ENCODE measurements at places on chromosomes 2 and 18.

- DNase-seq: no peak
Observed at GRCh38 chr18:55743736-55744135, 155.7 kb upstream of the TCF4 start.

GRCh38 chr2:62217421-62217820, 21.5 kb downstream of the B3GNT2 start:
- DNase-seq: no peak

DNA sequence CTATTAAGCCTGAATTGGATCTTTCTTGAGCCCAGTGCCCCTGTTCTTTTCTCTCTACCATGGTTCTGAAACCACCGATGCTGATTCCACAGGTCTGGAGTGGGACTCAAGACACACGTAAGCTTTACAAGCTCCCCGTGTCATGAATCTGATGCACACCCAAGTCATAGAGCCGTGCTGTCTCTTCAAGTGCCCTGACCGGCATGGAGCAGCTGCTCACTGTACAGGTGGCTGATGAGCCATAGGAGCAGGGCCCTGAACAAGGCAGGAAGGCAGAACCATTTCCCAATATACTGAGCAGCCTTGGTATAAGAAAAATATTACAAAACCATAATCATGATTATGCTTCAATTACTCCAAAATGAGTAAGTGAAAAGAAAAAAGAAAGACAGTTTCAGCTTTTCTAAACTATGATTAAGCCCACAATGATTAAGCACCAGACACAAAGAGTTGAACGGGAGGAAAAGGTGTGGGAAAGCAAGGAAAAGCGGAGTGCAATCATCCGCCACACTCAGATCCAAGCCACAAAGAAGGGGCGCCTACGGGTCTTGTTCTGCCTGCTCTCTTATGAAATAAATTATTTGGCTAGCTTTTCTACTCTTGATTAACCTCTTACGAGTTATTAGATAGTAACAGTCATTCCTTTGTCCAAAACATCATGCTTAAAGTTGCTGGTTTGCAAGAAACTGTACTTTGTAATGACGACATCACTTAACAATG, 41.7 kb downstream of the NOL10 start:
- DNase-seq: no peak

GRCh38 chr2:124258140-124258880, 233.2 kb downstream of the CNTNAP5 start:
- peak; percentile 29 for DNase-seq

DNA sequence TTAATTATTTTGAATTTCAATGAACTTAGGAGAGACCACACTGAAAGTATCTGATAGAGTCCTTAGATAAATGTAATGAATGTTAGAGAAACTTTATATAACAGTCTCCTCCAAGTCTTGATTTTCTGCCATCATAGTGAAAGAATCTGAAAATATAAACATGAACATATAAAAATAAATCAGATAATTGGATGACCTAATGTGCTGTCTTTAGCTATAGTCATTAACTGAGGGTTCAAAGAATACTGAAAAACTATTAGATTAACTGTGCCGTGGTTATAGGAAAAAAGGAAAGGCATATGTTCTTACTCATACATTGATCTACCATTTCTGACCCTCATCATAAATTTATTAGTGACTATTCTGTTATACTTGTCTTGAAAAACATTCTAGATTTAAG, 47.0 kb upstream of the SPAG16 start:
- no peak for DNase-seq

GRCh38 chr18:9697121-9697520, 11.0 kb upstream of the RAB31 start:
- DNase-seq: no peak

- no peak for DNase-seq
Observed at GRCh38 chr2:39629646-39630045, 36.1 kb upstream of the TMEM178A start.

GRCh38 chr2:16664809-16665747, 556 bp downstream of the CYRIA start:
- no peak for DNase-seq

- DNase-seq: peak; percentile 78
Observed at GRCh38 chr2:175690113-175690837, 311.8 kb downstream of the LNPK start.

Measured in astrocyte of the spinal cord (primary cell).